ENCODE measurements at places on chromosomes 5 and 9.
A peak's percentile ranks its signal among the peaks of the same experiment; 100 is the strongest.

DNA sequence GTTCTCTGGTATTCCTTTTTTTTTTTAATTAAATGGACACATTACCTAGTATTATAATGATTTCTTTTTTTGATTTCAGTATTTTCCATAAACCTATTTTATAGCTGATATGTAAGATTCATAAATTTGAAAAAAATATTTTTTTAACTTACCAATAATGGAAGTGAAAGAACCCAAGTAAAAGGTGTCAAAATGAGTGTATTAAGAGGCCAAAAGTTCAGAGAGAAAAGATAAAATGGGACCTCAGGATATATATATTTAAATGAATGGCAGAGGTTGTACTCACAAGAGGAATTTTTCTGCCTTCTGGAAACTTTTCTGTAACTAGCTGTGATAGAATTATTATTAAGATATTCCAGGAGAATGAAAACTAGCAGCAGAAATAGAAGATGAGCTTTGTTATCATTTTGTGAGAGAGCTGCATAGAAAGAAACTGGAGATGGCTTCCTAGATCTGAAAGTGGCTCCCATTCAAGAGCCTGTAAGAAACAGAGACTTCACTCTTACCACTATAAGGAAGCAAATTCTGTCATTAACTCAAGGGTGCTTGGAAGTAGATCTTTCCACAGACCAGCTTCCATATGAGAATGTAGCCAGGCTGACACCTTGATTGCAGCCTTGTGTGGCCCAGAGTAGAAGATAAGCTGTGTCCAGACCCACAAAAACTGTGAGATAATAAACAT lies 91.7 kb downstream of the MRPS30 start:
- DNase-seq: no peak

DNA sequence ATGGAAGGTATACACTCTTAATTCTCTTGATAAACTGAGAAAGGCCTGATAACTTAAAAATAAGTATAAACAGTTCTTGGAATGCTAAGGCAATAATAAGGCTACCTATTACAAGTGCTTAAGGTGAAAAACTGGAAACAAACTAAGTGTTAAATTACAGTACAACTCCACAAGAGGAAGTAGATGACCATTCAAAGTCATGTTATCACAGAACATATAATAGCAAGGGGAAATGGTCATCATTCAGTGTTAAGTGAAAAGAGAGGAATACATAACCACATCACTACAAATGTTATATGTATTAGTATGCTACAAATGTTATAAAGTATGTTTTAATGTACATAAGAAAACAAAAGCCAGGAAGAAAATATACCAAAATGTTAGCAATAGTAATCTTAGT lies 135.9 kb downstream of the CCDC192 start:
- no peak for DNase-seq

DNA sequence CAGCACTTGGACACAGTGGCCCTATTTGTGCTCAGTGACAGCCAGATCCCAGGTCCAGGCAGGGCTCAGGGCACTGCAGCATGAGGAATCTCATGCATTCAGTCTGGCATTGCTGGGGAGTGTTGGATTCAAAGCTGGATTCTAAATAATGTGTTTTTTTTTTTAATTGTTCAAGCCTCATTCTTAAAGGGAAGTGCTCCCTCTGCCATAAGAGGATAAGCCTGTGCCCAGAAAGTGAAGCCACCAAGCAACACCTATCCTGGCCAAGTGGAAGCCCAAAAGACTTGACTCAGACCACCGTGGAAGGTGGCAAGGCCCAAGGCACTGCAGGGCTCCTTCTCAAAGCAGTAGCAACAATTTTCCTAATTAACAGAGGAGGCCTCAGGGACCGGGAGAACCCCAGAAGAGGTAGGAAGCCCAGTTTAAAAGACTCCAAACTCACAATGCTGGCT lies 135.6 kb downstream of the ACTL7B start:
- no peak for DNase-seq

DNA sequence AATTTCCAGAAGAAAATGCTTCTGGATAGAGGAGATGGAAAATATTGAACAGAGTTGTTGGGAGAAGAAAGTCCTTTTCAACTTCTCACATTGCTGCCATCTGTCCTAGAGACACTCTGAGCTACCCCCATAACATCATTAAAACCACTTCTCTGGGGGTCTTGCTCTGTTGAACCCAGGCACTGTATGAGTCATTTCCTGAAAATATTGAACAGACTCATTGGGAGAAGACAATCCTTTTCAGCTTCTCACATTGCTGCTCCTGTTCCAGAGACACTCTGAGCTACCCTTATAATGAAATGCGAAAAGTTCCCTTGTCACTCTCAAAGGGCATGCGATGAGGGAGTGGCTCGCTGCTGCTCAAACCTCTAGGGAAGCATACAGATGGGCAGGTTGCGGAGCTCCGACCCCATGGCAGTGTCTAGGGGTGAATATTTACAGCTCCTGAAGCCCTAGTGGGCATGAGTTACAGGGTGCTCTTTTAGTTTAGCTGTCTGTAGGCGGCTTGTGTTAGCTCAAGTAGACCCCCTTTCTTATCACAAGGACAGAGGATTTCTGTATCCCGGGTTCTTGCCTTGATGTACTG lies 90.7 kb downstream of the CDKN2A start:
- no peak for DNase-seq

DNA sequence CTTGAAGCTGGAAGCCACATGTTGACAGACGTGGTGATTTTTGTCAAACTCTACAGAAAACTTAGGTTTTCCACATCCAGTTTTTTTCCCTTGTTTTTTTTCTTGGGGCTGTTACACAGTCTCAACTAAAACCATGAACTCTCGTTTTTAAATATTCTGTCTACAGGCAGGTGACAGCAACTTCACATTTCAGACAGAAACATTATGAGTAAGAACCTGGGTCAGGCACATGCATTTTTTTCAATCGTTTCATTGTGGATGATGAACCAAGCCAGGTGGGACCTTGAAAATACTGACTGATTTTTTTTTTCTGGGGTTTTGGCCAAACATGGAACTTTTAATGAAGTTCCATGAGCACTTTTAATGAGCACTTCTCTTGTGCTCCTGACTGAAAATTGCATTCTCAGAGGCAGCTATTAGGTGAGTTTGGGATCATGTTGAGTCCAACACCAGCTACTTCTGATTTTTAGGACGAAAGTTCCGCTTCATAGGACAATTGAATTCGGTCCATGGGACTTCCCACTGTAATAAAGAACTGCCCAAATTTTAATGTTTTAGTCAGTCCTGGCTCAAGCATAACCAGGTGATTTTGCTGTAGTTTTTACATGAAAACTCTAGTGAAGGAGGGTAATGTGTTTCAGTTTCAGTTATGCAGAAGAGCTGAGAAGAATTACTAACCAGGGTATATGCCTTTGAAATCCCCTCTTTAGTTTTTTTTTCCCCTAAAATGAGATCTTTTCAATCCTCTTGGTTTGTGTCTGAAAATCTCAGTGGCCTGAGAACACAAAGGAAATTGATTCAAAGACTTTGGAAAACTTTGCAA lies 93.2 kb upstream of the ADAMTS16 start:
- DNase-seq: no peak

DNA sequence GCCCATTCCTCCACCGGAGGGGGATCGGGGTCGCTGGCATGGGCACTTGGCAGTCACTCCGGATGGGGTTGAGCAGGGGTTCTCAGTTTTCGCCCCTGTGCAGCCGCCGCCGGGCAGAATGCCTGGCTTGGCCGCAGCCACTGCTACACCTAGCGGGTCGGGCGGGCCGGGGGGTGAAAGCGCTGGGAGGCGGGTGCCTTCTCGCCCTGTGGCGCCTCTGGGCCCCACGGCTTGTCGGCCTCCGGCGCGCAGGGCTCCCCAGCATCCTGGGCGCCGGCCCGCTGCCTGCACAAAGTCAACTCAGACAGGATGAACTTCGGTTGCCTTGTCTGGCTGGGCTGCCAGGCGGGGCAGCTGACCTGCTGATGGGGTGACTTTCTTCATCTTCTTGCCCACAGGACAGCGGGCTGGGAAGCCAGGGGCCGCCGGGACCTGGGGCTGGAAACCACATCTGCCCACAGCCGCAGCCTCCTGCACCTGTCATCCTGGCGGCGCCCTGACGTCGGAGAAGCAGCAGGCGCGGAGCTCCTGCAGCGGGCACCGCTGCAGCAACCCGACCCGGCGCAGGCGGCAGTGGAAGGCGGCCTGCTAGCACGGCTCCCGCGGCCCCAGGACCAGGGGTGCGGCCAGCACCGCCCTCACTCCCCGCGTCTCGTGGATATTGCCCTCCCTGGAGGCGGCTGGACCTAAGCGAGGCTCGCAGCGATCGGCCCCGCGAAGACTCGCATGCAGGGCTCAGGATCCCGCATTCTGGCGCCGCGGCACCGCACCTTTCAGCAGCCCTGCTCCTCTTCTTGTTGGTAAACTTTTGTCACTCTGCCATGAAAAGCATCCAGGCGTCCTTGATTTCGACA lies 1.3 kb upstream of the ANKRD18A start:
- DNase-seq: peak; percentile 35

GRCh38 chr5:168746893-168747640 lies 167.9 kb upstream of the PANK3 start:
- no peak for DNase-seq

DNA sequence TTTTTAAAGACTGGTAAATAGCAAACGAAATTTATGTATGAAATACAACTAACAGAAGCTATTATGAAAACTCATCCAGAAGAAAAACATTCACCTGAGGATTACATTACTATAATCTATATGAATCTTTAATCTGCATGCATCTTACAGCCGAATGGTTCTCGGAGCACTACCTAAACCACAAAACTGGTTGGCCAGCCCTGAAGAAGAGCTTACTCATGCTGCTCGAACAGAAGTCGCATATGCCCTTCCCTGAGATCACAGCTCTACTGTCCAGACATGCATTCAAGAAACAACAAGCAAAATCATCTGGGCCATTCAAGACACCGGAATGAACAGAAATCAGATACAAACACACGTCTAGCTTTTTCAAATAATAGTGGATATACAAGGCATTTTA lies 931.0 kb upstream of the DMAC1 start:
- no peak for DNase-seq

- DNase-seq: no peak
These were observed 9.8 kb downstream of the SLC31A2 start for GRCh38 chr9:113160571-113160970.

DNA sequence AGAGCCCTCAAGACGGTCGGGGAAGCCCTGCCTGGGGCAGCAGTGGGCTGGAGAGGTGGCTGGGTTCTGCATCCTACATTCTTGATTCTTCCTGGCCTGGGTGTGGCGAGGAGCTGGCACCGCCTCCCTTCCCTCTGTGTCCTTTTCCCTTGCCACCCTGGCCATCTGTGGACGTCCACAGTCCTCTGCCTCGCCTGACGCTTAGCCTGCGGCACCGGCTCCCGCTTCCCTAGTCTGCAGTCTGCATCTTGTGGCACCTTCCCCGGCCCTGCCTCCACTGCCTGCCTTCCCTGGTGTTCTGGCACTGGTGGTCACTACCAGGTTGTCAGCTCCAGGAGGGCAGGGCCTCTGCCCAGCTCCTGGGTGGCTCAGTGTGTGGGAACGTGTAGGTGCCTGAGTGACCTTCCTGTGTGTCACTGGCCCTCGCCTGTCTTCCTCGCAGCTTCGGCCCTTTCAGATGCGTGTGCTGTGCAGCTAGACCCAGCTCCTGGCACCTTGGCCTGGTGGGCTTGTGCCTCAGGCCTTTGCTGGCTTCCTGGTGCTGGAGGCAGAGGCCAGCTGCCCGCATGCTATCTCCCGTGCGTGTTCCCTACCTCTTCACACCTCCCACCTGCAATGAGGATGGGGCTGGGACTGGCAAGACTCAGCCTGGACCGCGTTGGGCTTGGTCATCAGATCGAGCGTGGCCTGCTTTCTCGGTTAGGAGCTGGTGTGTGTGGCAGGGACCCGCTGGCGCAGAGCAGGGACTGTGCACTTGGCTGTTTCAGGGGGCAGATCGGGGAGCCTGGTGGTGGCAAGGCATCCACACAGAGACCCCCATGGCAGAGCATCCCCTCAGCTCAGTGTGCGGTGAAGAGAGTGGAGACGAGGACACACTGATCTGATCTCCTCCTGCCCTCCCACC lies 20.9 kb downstream of the TRAF2 start:
- no peak for DNase-seq

- DNase-seq: no peak
These were observed 1.5 kb downstream of the ARHGAP26 start for GRCh38 chr5:142771666-142772065.

DNA sequence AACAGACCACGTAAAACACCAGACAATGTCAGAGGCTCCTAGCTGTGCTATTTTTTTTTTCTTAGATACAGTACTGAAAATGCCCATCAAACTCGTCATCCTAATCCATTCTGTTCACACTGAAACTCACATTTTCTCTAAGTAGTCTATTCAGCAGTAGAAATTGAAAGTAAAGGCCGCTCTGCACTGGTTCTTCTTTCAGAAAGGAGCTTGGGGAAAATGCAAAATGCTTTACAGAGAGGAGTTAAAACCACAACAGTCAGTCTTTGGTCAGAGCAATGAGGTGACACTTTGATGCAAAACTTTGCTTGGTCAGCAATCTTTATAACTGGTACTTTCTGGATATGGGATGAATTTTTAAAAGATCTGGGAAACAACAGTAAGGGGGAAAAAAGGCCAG lies 43.8 kb upstream of the SUSD1 start:
- no peak for DNase-seq

- DNase-seq: no peak
These were observed 9.0 kb downstream of the KIAA1958 start for GRCh38 chr9:112495614-112496013.

DNA sequence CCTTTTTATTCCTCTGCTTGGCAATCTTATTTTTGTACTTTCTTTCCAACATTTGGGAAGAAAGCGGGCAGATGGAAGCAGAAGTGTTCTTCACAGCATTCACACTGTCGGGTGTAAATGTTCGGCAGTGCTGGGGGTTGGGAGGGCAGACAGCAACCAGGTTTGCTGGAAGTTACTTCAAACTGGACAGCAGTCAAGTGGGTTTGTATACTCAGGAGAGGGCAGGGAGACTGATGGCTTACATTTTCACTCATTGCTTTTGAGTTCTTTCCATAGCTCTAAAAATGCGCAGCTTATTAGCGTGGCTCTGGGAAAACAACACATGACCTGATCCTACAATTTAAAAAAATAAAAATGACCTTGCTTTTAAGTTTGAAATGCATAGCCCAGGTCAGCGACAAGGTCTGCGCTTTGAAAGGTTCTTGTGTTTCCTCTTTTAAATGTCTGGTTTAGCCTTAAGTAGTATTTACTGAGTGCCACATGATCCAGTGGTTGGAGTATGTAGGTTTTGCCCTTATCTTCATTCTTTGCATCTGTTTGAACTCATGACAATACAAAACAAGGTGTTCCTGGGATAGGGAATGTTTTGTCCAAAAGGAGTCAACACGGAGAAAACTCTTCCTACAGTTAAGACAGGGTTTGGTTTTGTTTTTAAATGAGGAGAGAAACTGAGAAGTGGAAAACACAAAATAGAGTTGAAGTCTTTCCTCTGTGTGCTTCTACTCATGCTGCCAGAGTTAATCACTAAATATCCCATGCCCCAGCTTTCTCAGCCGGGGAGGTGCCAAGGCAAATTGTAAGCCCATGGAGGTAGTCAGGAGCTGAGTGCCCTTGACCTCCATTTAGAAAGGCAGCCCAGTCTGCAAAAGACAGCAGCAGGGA lies 132.7 kb upstream of the DMRT1 start:
- no peak for DNase-seq

- DNase-seq: no peak
These were observed 412.4 kb upstream of the ZNF462 start for GRCh38 chr9:106450549-106450948.

Data from effector CD4-positive, alpha-beta T cell (primary cell).